ENCODE measurements at places on chromosomes 7 and 10. TPM values are rescaled to one million over a fixed set of nuclear protein-coding genes. Genes with fewer than 3 reads are reported as not detected.
A peak's percentile ranks its signal among the peaks of the same experiment; 100 is the strongest.

GRCh38 chr10:132219486-132219885 lies 32.7 kb downstream of the DPYSL4 start:
- DNase-seq = no peak

GRCh38 chr10:68364101-68364886 lies 31.6 kb upstream of the PBLD start:
- DNase-seq = no peak

DNA sequence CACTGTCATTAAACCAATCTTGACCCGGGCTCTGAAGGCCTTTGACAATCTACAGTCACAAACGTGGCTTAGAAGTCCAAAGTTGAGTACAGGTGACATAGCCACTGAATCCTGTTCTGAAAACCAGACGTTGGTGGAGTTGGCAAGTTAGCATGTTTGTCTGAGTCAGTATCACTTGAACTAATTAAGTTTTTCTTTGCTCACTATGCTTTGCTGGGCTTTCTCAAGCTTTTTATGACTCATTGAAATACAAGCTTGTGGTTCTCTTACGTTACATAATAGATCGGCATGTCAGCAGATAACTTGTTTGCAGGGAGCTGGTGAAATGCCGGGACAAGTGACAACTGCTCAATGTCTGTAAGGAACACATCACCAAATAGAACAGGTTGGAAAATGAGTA lies 53.8 kb downstream of the ARL5B start:
- peak; percentile 90 for DNase-seq

DNA sequence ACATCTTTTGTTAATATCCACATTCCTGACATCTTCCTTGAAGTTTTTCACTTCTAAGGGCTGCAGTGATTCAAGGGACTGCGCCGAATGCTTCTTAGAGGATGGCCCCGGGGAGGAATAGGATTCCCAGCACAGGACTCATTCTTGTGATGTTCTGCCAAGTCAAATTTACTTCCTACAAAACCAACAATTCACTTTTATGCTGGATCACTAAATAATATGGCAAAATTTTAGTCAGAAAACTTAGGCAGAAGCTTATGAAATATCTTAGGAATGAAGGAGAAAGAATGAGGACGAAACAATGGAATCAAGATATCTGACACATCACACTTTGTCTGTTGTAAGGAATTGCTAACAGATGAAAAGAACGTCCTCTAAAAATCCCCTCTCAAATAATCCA lies 151.5 kb downstream of the JAZF1 start:
- DNase-seq = no peak

DNA sequence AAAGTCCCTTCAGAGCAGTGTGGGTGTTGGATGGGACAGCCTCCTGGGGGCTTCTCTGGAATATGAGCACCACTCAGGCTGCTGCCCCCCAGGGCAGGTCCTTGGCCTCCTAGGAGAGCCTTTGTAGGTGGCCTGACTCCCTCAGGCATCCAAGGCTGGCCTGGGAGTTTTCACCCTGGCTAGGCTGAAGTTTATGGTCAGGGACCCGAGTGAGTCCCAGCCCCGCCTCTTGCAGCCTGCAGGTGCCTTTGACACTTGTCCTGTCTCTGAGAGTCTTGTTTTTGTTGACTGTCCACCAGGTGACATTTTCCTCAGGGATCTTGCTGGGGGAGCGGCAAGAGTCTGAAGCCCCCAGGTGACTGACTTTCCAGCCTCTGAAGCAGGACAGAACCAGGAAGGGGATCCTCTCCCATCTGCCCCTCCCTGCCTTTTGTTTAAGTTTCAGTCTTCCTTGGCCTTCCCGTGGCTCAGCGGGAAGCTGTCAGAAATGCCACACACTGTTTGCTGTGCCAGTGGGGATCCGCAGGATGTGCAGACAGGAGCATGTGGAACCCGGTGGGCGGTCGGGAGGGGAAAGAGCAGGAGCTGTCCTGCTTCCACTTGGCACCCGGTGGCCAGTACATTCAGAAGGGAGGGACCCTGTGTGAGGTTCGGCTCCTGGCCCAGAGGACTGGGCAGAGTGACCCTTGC lies 59.5 kb downstream of the LRRC18 start:
- DNase-seq = no peak

- DNase-seq = no peak
These were observed 171.2 kb downstream of the GRM8 start for GRCh38 chr7:127081539-127081938.

- no peak for DNase-seq
These were observed 82.4 kb upstream of the SDK1 start for GRCh38 chr7:3218411-3219225.

- no peak for DNase-seq
These were observed 389.6 kb downstream of the REEP3 start for GRCh38 chr10:63910806-63911205.

DNA sequence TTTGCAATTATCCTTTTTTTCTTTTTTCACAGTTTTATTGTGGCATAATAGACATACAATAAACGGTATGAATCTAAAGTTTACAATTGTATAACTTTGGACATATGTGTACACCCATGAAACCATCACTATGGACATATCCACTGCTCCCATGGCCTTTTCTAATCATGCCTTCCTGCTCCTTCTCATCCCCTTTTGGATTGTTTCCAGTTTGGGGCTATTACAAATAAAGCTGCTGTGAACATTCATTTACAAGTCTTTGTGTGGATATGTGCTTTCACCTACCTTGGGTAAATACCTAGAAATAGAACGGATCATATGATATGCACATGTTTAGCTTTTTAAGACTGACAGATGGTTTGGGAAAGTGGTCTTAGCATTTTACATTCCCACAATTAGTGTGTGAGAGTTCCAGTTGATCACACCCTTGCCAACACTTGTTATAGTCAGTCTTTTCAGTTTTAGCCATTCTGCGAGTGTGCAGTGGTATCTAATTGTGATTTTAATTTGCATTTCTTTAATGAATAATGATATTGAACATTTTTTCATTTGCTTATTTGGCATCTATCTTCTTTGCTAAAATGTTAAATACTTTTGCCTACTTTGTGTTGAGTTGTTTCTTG lies 120.9 kb upstream of the KAT6B start:
- DNase-seq = no peak

DNA sequence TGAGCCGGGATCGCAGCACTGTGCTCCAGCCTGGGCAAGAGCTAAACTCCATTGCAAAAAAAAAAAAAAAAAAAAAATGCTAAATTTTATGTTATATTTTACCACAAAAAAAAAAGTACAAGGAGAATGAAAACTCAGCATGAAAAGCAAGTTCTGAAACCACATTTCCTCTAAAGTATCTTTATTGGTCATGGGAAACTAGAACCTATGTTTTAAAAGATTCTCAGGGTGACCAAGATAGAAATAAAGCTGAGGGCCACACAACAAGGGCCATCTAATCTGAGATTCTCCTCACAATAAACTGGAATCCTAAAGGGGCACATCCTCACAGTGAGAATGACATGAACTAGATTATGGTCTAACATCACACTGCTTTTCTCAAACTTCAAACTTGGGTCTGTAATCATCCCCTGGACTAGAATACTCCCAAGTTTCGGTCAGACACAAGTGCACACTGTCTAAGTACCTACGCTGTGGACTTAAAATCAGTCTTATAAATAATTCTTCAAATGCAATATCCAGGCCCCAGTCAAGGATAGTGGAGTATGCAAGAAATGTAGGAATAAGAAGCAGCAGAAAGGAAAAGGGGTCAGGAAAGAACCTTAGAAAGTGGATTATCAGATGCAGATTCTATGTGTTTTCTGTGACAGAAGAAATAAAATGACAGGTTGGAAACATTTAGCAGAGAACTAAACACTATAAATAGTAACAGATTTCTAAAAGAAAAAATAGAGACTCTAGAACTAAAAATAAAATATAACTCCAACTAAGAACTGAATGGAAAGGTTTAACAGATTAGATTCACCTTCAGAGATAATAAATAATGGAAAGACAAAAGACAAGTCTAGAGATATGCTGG lies 49.9 kb downstream of the COA1 start:
- no peak for DNase-seq

GRCh38 chr7:33050535-33051318 lies 11.8 kb downstream of the NT5C3A start:
- DNase-seq = no peak

DNA sequence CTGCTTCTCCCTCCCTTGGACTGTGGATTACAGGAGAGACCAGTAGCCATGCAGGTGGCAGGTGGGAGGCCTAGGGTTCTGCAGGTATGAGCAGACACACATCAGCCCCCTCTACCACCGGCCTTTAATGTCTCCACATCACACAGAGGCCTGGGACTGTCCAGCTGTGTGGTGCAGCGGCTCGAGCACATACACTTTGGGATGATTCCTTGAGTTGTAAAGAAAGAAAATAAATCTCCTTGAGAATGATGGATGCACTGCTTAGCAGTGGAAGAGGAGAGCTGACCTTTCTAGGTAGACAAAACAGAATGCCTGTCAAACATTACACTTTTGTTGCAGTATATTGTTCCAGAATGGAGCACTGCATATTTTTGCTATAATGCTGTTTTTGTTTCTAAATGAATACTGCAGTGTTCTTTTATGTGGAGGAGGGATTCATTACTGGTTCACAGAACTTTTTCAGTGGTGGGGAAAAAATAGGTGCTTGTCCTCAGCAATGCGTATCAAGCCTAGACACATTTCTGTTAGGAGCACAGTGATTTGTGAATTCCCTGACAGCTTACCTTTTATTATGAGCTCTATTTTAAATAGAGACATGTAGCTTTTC lies 66.0 kb downstream of the PTPRE start:
- no peak for DNase-seq

- no peak for DNase-seq
These were observed 78.6 kb downstream of the CDH23 start for GRCh38 chr10:71475243-71475871.

DNA sequence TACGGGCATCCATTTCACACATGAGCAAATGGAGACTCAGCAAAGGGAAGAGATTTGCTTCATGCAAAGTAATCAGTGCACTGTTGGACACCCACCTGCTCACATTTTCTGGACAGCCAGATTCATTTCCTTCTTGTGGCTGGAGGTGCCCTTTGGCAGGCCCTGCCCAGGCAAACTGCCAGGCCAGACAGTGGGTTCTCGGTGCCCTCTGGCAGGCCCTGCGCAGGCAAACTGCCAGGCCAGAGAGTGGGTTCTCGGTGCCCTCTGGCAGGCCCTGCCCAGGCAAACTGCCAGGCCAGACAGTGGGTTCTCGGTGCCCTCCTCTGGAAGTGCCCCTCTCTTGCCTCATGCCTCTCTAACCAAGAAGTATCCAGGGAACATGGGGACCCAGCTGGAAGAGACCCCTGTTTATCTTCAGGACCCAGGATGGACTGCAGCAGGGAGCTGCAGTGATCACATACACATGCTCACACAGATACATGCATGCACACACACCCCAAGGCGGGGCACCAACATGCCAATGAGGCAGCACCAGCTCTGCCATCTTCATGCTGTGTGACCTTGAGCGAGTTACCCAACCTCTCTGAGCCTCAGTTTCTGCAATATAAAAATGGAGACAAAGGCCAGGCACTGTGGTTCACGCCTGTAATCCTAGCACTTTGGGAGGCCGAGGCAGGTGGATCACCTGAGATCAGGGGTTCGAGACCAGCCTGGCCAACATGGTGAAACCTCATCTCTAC lies 67.1 kb downstream of the OAT start:
- no peak for DNase-seq

GRCh38 chr10:49465736-49466135 lies 69.8 kb upstream of the DRGX start:
- no peak for DNase-seq

DNA sequence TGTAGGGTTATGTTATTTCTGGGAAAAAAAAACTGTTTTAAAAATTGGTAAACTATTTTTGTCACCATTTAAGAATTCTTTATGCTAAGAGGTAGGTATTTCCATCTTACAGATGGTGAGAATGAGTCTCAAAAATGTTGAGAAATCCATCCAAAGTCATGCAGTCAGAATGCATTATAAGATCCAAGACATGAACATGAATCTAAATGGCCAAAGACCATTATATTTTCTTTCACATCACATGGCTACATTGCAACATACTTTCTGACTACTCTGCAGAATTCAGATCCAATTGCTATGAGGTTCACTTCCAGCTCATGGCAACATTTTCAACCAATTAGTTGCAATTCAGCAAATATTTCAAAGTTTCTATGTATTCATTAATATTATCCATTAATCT lies 181.2 kb downstream of the TWIST1 start:
- DNase-seq = no peak

GRCh38 chr10:109934958-109935793 lies 11.9 kb upstream of the XPNPEP1 start:
- peak; percentile 80 for DNase-seq

GRCh38 chr7:81956520-81956919 lies 186.7 kb upstream of the HGF start:
- no peak for DNase-seq

DNA sequence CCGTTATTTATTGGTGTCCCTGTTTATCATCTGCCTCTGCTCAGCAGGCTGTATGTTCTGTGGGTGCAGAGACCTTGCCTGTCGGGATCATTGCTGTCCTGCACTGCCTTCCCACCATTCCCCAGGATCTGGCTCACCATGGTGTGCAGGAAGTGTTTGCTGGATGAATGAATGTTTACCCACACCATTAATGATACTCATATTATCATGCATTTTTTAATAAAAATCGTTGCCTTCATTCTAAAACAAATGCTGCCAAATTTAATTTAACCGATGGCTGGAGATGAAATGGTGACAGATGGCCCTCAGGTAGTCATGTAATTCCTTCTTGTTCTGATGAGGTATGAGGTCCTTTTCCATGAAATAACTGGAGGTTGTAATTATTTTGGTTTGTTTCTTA lies 22.5 kb downstream of the PLPP4 start:
- no peak for DNase-seq

DNA sequence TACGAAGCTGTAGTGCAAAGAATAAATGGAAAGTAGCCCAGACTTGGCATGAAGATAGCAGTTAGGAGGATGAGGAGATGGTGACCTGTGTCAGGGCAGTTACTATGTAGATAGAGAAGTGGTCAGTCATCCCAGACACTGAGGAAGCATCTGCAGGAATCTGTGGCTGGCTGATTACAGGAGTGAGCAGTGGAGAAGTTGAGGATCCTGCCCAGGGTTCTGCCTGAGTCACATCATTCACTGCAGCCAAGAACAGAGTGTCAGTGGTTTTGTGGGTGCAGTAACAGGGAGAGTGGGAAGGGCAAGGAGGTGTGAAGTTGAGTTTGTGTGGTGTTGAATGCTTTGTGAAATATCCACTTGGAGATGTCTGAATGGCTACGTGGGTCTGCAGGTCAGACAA lies 676.4 kb upstream of the NRP1 start:
- no peak for DNase-seq

- DNase-seq = no peak
These were observed 241.0 kb upstream of the PRSS1 start for GRCh38 chr7:142508251-142508650.

DNA sequence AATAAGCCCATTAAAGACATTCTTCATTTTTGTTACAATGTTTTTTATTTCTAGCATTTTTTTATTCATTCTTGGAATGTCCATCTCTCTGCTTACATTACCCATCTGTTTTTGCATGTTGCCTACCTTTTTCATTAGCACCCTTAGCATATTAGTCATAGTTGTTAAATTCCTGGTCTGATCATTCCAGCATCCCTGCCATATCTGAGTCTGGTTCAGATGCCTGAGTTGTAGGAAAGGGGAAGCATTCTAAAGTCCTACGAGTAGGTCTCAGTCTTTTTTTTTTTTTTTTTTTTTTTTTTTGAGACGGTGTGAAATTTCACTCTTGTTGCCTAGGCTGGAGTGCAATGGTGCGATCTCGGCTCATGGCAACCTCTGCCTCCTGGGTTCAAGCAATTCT lies 19.7 kb upstream of the NRF1 start:
- DNase-seq = no peak

- DNase-seq = no peak
These were observed 72.2 kb upstream of the PDK4 start for GRCh38 chr7:95668504-95669018.

The CRYGN gene
- 0.84 TPM for total RNA-seq

The OPN1SW gene
- not detected for total RNA-seq

The OR9A2 gene
- not detected for total RNA-seq

The PAPOLB gene
- total RNA-seq = 0.14 TPM

The HOXA3 gene
- 26.4 TPM for total RNA-seq
